ENCODE measurements at places on chromosomes 7 and 10.
A peak's percentile ranks its signal among the peaks of the same experiment; 100 is the strongest.

- DNase-seq = no peak
These were observed 127.2 kb downstream of the DLG5 start for GRCh38 chr10:77799352-77799751.

GRCh38 chr7:81180573-81180972, 261.7 kb upstream of the SEMA3C start:
- no peak for DNase-seq

- DNase-seq = peak; percentile 56
These were observed 118.7 kb upstream of the GJD4 start for GRCh38 chr10:35486297-35486990.

- DNase-seq = peak; percentile 61
These were observed 94.6 kb upstream of the MACROH2A2 start for GRCh38 chr10:69957886-69958555.

DNA sequence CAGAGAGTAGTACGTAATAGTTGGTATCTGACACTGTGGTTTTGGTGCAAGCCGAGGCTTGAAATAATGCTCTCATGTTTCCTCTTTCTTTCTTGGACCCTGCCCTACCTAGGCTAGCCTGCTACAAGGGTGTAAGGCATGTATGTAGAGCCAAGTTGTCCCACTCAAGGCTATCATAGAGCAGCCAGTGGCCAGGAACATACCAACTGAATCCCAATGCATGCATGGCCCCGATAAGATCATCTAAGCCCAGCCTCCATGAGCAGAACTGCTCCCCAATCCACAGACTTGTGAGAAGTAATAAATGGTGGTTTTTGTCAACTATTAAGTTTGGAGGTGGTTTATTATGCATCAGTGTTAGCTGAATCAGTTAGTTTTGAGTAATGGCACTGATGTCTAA, 250.2 kb downstream of the SH2D4B start:
- no peak for DNase-seq

GRCh38 chr10:22322641-22323160, 1.8 kb downstream of the BMI1 start:
- no peak for DNase-seq

DNA sequence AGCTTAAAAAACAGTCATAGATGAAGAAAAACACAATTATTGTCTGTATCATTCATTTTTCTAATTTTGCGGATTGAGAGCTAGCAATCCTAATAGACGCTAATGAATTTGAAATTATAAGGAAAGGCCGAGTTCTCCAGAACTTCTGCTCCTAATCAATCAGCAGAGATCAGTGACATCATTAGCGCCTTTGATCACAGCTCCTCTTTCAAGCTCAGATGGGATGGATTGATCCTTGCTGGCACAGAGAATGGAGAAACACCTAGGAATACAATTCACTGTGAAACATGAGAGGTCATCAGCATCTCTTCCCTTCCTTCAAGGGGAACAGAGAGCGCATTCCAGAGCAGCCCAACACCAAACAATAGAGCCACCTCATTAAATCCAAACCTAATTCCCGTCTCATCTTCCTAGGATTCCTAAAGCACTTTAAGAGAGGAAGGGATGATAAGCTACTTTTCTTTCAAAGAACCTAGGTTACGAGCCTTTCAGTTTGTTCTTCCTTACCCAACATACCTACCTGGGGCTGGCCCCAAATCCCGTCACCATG, 24.4 kb downstream of the GLI3 start:
- no peak for DNase-seq

DNA sequence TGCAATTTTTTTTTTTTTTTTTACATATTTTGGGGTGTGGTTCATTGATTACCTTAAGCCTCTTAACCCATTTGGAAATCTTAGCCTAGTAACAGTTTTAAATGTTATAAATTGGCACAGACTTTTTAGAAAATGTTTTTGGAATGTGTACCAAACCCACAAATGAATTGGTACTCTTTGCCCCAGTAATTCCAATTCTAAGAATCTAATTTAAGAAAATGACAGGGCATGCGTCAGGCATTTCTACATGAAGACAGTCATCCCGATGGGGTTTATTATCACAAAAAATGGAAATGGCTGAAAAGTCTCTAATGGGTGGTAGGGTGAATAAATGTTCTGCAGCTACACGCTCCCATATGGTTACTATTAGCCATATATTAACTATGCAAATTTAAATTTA, 54.9 kb downstream of the ITIH5 start:
- DNase-seq = no peak

DNA sequence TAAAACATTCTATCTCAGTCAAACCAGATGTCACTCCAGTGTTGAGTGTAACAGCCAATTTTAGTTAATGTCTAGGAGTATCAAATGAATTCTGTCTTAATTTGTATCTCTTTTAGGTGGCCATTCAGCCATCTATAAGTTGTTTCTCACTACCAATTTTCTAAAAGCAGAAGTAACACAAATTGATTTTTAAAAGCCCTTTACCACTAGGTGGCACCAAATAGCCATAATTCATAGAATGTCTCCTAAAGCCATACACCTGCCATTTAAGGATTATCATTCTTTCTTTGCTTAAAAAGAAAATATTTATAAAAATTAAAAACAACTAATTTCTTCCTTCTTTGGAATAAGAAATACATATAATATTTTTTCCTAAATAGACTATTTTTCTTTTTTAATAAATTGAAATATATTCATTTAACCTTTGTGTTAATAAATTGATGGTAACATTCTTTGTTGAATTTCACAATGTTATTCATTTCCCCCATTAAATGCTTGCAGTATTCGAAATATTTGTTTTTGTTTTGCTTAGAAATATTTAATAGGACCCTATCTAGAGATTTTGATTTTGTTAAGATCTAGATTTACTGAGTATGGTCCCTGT, 107.8 kb upstream of the PPP1R3A start:
- peak; percentile 63 for DNase-seq

DNA sequence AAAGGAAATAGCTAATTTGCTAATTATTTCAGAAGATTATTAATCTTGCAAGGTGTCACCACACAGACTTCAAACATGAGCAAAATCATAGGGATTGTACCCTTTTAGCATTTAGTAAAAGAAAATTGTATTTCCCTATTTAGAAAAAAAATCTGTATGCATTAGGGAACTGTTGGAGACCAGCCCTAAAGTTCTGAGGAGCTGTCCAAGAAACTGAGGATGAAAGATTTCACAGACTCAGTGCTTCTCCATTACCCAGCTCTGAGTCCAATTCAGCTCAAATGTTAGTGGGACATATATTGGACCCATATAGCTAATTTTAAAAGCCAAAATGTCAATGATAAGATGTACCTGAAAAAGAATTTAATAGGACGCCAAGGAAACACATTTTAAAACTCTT, 271.7 kb downstream of the SNX10 start:
- DNase-seq = no peak

- DNase-seq = no peak
These were observed 26.5 kb downstream of the CDH23 start for GRCh38 chr10:71423250-71423649.

DNA sequence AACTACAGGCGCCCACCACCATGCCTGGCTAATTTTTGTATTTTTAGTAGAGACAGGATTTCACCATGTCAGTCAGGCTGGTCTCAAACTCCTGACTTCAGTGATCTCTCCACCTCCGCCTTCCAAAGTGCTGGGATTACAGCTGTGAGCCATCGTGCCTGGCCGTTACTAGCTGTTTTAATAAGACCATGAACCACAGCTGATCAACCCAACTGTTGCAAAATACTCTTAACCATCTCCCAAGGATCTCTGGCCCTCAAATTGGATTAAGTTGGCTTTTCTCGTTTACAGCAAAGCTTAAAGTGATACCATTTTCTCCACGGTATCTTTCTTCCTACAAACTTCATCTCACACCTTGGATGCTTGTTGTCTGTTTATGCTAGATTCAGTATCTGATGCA, 18.3 kb downstream of the ZFAND2A start:
- no peak for DNase-seq

GRCh38 chr10:8183241-8183704, 128.8 kb downstream of the GATA3 start:
- peak; percentile 80 for DNase-seq

DNA sequence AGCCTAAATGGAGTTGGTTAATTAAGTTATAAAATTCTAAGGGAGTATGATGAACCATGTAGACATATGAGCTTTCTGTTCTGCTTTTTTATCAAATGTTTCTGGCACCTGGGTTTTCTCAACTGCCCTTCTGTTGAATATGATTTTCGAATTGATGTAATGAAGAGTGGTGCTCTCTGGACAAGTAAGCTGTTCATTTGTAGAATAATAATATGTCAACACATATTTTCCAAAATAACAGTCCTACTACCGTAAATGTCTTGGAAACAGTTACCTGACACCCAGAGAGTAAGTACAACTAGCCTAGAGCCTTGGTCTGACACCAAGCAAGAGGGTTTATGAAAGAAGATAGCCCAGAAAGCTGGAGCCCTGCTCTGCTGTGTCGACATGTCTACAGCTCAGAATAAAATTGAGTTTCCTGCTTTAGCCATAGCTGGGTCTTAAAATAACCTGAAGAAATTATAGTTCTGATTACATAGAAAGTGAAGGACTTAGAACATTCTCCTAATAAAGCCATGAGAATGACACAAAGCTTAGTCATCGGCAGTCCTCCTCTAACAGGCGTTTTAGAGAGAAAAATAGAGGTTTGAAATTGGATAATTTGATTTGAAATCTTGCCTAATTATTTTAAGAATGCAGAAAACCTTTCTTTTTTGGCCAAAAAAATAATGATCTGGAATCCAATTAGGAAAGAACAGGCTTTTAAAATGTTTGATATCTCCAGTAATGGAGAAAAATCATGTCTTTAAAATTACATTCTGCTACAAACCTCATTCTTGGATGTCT, 25.1 kb downstream of the HDAC9 start:
- DNase-seq = no peak

- DNase-seq = no peak
These were observed 136.8 kb downstream of the C10orf90 start for GRCh38 chr10:126533644-126534043.

GRCh38 chr10:3568983-3569382, 216.0 kb downstream of the KLF6 start:
- no peak for DNase-seq

GRCh38 chr7:140542228-140542603, 62.9 kb upstream of the MKRN1 start:
- no peak for DNase-seq

GRCh38 chr7:40211276-40212003, 76.6 kb downstream of the SUGCT start:
- no peak for DNase-seq

DNA sequence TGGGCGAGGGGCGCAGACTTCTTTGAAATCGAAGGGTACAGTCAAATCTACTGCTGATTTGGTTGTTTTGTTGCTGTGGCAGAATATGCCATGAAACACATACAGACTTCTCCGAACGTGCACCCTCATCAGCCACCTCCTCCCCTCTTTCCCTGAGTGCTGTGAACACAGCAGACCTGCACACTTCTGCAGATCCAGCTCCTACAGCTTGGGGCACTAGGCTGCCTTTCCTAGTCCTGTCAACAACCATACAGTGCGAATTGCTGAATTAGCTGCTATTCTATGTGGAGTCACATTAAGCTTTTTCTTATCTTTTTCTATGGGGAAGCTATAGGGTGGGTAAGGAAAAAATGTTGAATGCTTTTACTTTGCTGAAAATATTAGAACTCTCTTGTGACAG, 57.5 kb downstream of the COL17A1 start:
- peak; percentile 34 for DNase-seq

DNA sequence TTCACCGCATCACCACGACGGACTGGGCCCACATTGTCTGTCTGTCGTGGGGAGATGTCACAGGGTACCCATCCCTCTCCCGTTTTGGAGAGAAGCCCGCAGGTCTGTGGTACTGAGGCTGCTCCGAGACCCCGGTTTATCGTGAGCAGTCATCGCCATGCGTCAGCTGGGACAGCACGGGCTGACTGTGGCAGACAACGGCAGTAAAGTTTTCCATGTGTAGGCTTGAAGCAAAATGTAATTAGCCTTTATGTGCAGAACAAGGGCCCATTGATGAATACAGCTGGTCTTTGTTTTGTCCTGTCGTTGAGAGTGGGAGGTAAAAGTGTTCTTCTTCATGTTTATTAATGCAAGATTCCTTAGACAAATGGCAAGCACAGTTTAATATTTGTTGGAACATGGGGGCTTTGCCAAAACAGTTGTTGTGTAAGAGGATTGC, 167.4 kb upstream of the SH2B2 start:
- DNase-seq = no peak

DNA sequence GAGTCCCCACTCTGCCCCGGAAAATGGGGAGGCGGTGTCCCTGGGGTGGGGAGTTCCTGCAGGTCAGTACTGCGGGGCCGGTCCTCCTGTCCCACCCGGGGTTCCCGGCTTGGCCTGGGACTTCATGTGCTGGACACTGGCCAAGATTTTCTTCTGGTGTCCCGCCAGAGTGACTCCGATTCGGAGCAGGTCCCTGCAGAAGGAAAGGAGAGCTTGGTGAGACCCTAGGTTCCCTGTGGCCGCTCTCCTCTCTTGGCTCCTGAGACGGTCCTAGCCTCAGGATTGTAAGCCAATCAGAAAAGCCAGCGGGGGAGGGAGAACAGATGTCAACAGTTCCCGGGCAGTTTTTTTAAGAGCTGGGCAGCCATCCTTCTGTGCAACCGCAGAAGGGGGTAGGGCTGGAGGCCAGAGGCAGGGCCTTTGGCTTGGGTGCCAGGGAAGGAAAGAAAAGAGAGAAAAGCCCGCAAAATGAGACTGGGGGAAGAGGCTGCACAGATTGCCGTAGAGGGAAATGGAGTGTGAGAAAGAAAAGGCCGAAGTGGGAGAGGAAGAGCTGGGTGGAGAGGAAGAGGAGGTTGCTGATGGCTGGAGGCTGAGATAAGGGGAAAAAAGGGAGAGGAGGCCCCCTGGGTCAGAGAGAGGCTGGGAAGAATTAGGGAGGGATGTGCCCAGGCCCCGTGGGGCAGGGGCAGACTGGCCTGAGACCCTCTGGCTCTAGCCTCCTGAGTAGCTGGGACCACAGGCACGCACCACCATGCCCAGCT, 23.7 kb downstream of the EPHB4 start:
- DNase-seq = peak; percentile 88

DNA sequence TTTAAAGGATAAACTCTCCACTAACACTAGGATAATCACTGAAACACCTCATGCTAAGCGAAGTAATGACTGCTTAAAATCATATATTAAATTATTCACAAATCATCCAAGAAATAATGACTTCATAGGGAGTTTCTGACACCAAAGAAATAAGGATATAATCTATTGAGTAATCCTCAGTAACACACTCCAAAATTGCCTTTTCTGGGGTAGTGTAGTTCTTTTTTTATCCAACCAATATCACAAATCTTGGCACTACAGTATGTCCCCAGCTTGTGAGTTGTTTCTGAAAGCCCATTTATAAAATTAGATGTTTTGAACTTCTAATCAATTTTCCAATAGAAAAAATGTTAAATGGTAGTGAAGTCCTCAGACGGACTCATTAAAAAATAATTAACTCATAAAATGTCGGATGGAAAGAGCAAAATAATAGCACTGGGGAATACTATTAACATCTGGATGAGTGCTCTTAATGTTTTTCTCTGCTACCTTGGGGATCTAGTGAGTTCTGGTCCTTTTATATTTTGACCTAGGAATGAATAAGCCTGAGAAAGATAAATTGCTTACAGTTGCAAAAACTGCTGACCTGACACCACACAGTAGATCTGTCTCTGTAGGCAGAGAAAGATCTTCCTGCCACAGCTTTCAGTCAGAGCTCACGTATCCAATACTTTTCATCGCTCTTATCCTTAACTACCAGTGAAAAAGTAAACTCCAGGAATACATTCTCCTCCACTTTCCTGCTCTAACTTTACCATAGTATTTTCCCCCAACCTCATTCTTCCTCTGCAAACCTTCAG, 618.5 kb upstream of the ANKRD30A start:
- DNase-seq = no peak

Measured in common myeloid progenitor, CD34-positive (primary cell).